OCI-LY7 (cell line): ENCODE measurements at places on chromosomes 7 and 10.

DNA sequence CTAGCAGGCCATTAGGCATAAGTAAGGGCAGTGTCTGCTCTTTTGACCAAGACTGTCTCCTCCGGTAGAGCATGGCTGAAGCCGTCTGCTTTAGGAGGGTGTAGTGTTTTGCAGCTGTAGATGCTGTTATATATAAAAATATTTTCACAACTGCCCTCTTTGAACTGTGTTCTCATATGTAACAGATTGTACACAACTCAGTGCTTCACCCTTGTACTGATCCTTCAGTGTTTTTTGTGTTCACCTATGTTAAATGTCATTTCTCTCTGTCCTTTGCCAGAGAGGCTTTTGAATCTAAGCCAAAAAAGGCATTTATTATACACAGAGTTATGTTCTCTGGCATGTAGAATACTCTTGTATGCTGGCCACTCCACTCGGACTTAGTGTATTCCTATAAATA is 135.5 kb downstream of the BICC1 start:
- no peak for DNase-seq

DNA sequence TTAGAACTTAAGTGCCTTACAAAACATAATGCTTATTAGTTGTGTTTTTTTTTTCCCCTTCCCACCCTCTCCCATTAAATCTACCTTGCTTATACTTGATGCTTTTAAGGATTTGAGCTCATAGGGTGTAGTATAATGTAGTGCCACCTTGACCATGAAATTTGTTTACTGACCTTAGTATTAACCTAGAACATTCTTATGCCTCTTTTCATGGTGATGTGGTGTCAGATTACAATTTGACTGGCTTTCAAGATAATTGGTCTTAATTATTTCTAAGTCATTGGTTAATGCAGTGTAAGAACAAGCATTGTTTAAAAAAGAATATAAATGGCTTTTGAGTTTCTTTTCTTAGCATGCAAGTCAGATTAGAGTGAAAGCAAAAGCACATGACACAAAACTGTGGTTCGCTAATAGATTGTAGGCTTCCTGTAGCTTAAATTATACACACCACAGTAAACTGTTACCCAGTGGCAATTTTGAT is 61.8 kb downstream of the ADD3 start:
- DNase-seq = peak; percentile 54

DNA sequence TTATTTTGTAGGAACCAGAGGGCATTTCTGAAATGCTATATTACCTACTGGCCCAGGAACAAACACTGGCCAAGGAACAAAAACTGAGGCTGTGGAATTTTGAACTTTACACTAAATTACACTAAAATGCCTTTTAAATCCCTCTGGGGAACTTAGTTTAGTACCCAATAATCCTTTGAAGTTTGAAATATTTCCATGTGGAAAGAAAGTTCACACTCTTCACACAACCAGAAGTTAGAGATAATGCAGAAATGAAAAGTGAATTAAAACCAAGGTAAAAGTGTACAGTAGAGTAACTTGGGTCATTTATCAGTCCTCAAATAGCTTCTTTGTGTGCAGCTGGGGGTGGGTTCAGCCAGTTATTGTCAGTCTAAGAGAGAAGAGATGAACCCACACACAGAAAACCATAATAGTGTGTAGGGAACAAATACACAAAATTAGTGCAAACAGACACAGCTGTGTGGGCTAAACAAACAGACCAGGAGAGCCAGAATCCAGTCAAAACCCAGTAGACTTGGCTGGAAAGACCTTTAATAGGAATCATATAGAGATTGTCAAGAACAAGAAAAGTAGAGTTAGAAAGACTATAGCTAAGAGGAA is 46.5 kb upstream of the DGKI start:
- DNase-seq = no peak

DNA sequence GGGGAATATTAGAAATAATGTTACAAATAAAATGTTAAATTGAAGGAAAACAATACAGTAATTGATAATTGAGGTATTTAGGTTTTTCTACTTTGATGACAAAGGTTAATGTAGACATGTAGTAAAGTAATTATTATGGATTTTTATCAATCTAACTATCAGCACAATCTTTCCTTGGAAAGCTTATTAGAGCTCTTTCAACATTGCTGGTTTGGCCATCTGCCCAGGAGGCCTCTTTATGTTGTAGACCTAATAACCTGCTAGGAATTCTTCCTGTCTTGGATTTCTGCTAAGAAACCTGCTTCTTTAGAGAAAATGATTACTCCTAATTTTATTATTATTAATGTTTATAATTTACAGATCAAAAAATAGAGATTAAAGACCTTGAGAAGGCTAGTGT is 78.9 kb downstream of the CHRM2 start:
- DNase-seq = no peak

- peak; percentile 94 for DNase-seq
Observed at GRCh38 chr10:109912335-109913281, 10.7 kb downstream of the XPNPEP1 start.

DNA sequence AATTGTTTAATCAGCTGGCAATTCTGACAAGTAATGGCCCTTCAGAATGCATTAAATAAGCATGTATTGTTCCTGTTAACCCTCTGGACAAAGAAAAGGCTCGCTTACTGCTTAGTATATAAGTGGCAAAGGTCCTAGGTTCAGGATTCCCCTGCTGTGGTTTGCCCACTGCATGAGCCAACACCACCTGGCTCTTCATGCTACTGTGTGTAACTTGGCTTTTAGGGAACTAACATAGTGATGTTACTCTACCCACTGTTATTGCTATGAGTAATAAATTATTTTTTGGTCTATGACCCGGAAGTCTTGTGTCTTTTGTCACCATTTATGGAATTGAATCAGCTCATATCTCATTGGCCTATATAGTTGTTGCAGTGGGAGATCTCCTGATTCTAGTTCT is 791.7 kb upstream of the PHF14 start:
- DNase-seq = no peak

DNA sequence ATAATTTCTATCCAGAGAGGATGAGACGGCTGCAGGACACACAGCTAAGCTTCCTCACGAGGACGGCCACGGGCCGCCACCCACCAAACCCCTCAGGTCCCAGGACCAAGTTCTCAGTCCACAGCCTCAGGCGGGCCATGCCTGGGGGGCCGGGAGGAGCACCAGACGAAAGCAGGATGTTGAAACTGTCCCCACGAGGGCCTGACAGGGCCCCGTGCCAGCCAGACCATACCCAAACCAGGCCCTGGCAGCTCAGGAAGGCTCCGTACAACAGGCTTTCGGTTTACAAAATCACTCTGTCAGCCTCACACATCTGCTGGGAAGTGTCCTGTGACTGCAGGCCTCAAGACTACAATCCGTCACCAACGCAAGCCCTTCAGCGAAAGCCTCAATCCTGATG is 14.5 kb downstream of the TUBGCP2 start:
- no peak for DNase-seq

DNA sequence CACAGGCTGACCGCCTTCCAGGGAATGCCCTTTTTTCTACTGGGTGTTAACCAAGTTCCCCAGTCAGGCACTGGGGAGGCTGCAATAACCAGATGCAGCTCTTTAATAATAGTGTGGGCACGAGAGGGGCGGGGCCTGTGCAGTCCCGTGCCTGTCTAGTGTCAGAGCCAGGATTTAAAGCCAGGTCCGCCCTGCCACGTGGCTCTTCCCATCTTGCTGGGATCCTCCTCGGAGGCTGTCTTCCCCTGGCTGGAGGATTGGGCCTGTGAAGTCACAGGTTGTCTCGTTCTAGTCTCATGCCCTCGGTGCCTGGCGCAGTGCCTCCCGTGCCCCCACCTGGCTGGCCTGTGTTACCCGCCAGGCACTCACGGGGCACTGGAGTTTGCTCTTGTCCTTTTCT is 25.2 kb downstream of the TMEM120A start:
- no peak for DNase-seq

- DNase-seq = no peak
Observed at GRCh38 chr7:125773113-125773785, 843.6 kb upstream of the POT1 start.

DNA sequence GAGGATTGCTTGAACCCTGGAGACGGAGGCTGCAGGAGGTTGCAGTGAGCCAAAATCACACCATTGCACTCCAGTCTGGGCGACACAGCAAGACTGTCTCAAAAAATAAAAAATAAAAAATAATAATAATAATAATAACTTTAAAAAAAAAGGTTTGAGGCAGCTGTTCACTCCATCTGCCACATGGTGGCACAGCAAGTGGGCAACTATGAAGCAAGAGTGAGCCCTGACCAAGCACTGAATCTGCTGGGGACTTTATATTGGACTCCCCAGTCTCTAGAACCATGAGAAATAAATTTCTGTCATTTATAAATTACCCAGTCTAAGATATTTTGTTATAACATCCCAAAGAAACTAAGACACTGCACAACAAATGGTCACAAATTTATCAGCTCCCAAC is 14.6 kb upstream of the BRI3 start:
- peak; percentile 25 for DNase-seq

- no peak for DNase-seq
Observed at GRCh38 chr10:24882047-24882698, 70.2 kb downstream of the PRTFDC1 start.

- DNase-seq = peak; percentile 23
Observed at GRCh38 chr10:44966816-44967509, 7.4 kb downstream of the RASSF4 start.

DNA sequence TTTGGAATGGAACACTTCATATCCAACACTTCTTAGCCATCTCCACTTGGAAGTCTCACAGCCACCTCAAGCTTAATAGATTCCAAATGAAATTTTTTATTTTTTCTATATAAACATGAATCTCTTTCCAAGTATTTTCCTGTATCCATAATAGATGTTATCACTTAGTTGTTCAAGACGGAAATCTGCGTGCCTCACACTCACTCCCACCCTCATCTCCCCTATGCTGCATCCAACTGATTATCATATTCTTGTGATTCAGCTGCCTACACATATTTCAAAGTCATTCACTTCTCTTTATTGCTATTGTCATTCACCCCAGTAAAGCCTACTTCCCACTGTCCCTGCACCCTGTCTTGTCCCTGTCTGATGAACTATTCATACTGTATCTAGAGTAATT is 70.2 kb upstream of the MKX start:
- DNase-seq = no peak

- no peak for DNase-seq
Observed at GRCh38 chr10:74079028-74079935, 71.3 kb downstream of the AP3M1 start.

GRCh38 chr7:46814516-46815250 is 767.2 kb downstream of the TNS3 start:
- DNase-seq = no peak

- no peak for DNase-seq
Observed at GRCh38 chr10:112827086-112827485, 123.0 kb upstream of the TCF7L2 start.

DNA sequence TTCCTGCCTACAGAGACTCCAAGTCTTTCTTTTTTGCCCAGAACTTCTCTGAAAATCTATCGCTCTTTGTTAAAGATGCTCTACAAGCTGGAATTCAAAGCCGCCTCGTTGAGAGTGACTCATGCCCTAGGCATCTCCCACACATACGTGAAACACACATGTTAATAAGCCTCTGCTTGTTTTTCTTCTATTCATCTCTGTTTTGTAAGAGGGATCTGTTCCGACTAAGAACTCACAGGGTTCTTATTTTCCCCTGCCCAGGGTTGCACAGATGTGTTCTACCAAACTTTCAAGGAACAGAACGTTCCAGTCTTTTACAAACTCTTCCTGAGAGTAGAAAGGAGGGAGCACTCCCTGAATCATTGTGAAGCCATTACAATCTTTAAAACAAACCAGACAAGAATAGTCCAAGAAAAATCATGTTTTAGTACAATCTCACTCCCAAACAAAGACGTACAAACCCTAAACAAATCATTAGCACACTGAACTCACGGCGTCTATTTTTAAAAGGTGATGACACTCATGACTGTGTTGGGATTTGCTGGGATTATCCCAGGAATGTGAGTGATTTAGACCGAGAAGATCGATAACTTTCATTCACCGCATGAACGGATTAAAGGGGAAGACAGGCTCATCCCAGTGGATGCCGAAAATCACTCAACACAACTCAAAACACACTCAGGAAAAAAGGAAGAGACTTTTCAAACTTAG is 55.3 kb upstream of the INPP5A start:
- no peak for DNase-seq
